Activated T-helper 2 cell treated with anti-CD3 and anti-CD28 coated beads, Interferon-gamma antibody, Interleukin-2, Interleukin-4, amounts not matched to agents 10 μg/mL and 5 μg/mL and 100 μg/mL, durations not matched to agents 14 hours and 24 hours and 36 hours (primary cell): ENCODE measurements at places on chromosomes 11 and 22. TPM values are rescaled to one million over a fixed set of nuclear protein-coding genes. Genes with fewer than 3 reads are reported as not detected.

GRCh38 chr22:44291265-44291664 lies 21.5 kb downstream of the SHISAL1 start:
- H3K27ac ChIP-seq = no peak overlapping the region
- no peak for DNase-seq
- no peaks in the 10 kb centered on the region for H3K36me3 ChIP-seq

GRCh38 chr22:42007922-42008321 lies 9.3 kb downstream of the WBP2NL start:
- no peak for DNase-seq
- H3K27ac ChIP-seq = no peak overlapping the region
- no peak overlapping the region for H3K4me3 ChIP-seq
- peaks cover 2% of the 10 kb centered on the region for H3K27me3 ChIP-seq
- peaks cover 3% of the 10 kb centered on the region for H3K36me3 ChIP-seq

DNA sequence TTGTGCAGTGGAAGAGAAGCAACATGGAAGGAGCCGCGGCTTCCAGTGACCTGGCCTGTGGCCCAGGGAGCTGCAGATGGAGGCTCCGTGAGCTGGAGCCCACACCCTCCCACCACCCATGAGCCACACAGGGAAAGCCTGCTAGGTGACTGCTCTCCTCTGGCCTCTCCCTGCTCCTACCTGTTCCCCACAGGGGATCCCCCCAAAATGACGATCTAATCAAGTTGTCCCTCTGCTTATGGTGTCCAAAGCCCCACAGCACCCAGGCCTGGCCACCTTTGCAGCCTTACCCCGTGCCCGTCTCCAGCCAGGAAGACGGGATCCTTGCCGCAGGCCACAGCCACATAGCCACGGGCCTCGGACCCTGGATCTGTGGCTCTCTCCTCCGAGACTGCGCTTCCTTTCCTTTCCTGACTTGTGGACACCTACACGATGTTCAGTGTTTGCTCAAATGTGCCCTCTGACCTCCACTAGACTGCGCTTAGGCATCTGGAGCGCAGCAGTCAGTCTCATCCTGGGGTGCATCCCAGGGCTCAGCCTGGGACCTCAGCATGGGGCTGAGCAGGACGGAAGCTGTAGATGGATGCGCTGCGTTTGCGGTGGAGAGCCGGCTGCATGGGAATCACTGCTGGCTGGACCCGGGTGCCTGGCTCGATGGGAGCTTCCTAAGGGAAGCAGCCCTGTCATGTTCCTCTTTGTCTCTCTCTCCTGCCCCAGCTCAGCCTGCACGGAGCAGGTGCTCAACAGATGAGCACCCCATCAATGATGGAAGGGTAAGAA lies 133.3 kb downstream of the ST3GAL4 start:
- DNase-seq = no peak
- no peaks in the 10 kb centered on the region for H3K4me1 ChIP-seq
- H3K27me3 ChIP-seq = no peaks in the 10 kb centered on the region
- no peak overlapping the region for H3K4me3 ChIP-seq
- H3K27ac ChIP-seq = no peak overlapping the region
- no peaks in the 10 kb centered on the region for H3K36me3 ChIP-seq

- H3K27ac ChIP-seq = peak overlapping the region; percentile 73
- H3K4me3 ChIP-seq = no peak overlapping the region
- no peak for DNase-seq
- H3K27me3 ChIP-seq = no peaks in the 10 kb centered on the region
- peaks cover 23% of the 10 kb centered on the region for H3K4me1 ChIP-seq
Measured at GRCh38 chr11:66329165-66329673, 7.0 kb downstream of the RIN1 start.

DNA sequence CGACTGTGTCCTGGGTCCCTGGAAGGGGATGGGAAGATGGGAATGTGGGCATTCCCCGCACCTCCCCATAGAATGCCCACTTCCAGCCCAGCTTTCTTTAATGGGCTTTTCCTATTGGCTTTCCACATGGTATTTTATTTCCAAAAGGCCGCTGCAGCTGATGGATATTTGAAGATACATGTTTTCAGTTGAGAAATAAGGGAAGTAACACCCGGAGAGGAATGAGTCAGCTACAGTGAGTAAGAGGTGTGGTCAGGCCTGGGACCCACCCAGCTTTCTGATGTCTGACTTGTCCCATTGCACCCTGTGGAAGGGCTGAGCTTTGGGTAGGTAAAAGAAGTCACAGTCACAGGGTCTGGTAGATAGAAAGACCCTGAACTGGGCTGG lies 476.9 kb downstream of the MIAT start:
- H3K36me3 ChIP-seq = no peaks in the 10 kb centered on the region
- no peak overlapping the region for H3K4me3 ChIP-seq

DNA sequence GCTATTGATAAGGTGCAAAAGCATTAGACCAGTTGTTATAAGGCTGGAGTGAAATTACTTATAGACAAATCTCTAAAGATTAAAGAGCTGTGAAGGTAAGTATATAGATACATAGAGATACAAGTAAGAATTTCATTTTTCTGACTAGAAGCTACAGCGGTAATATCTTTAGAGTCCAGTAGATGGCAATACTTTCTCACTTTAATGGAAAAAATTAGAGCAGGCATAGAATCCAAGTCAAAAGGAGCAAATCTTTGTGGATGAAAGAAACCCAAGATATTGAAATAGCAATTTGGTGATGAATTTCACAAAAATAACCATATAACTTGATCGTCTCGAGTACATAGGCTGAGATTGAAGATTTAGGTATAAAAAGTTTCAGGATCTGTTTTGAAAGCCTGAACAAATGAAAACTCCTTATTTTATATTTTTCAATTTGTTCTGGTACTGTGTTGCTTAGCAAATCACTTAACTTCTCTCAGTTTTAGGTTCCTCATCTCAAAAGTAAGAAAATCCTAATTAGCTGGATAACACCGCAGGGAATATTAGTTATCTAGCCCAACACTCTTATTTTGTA lies 81.9 kb downstream of the UVRAG start:
- H3K27me3 ChIP-seq = peaks cover 4% of the 10 kb centered on the region
- peaks cover 14% of the 10 kb centered on the region for H3K36me3 ChIP-seq
- no peak for DNase-seq
- no peak overlapping the region for H3K4me3 ChIP-seq
- peaks cover 25% of the 10 kb centered on the region for H3K4me1 ChIP-seq
- no peak overlapping the region for H3K27ac ChIP-seq

- H3K27me3 ChIP-seq = peaks cover 28% of the 10 kb centered on the region
- DNase-seq = no peak
- no peak overlapping the region for H3K4me3 ChIP-seq
- H3K27ac ChIP-seq = no peak overlapping the region
- H3K4me1 ChIP-seq = peaks cover 1% of the 10 kb centered on the region
Measured at GRCh38 chr22:45968003-45968650, 8.8 kb downstream of the WNT7B start.

- H3K27ac ChIP-seq = no peak overlapping the region
- H3K36me3 ChIP-seq = no peaks in the 10 kb centered on the region
- H3K4me3 ChIP-seq = no peak overlapping the region
- peaks cover 44% of the 10 kb centered on the region for H3K27me3 ChIP-seq
- DNase-seq = no peak
Measured at GRCh38 chr11:75244052-75244814, 3.7 kb downstream of the TPBGL start.

GRCh38 chr22:23500508-23501260 lies 79.4 kb downstream of the IGLL1 start:
- no peaks in the 10 kb centered on the region for H3K27me3 ChIP-seq
- no peak overlapping the region for H3K27ac ChIP-seq
- H3K4me1 ChIP-seq = peaks cover 5% of the 10 kb centered on the region
- DNase-seq = no peak
- no peak overlapping the region for H3K4me3 ChIP-seq

DNA sequence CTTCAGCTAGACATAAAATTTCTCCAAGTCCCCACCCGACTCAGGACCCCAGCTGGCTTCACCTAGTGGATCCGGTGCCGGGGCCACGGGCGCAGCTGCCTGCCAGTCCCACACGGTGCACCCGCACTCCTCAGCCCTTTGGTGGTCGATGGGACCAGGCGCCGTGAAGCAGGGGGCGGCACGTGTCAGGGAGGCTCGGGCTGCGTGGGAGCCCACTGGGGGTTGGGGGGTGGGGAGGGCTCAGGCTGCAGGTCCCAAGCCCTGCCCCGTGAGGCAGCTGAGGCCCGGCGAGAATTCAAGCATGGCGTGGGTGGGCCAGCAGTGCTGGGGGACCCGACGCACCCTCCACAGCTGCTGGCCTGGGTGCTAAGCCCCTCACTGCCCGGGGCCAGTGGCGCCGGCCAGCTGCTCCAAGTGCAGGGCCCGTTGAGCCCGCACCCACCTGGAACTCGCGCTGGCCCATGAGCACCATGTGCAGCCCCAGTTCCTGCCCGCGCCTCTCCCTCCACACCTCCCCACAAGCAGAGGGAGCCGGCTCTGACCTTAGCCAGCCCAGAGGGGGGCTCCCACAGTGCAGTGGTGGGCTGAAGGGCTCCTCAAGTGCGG lies 747.0 kb downstream of the FAM181B start:
- H3K4me1 ChIP-seq = peaks cover 8% of the 10 kb centered on the region
- H3K36me3 ChIP-seq = no peaks in the 10 kb centered on the region
- no peaks in the 10 kb centered on the region for H3K27me3 ChIP-seq
- DNase-seq = no peak

- no peak overlapping the region for H3K4me3 ChIP-seq
- no peaks in the 10 kb centered on the region for H3K27me3 ChIP-seq
- H3K27ac ChIP-seq = no peak overlapping the region
- H3K4me1 ChIP-seq = no peaks in the 10 kb centered on the region
- H3K36me3 ChIP-seq = no peaks in the 10 kb centered on the region
- DNase-seq = no peak
Measured at GRCh38 chr11:135008001-135008405, 596.0 kb upstream of the B3GAT1 start.

DNA sequence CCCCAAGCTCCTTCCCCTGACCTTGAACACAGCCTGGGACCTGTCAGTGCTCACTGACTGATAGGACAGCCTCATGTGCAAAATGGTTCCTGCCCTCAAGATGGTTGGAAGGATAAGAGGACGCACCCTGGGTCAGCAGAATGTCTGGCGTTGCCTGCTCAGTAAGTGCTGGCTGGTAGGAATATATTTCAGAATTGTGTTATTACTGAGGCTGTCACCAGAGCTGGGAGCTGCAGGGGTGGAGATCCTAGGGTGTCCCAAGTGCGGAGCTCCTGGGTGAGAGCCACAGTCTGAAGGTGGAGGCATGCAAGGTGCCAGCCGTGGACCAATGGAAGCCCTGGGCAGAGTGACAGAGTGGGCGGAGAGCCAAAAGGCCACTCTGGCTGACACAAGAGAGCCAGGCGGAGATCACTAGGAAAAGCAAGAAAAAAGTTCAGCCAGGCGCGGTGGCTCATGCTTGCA lies 1.0 kb upstream of the SEC14L4 start:
- H3K36me3 ChIP-seq = no peaks in the 10 kb centered on the region
- H3K27me3 ChIP-seq = peaks cover 20% of the 10 kb centered on the region
- H3K27ac ChIP-seq = no peak overlapping the region
- DNase-seq = no peak
- no peak overlapping the region for H3K4me3 ChIP-seq

DNA sequence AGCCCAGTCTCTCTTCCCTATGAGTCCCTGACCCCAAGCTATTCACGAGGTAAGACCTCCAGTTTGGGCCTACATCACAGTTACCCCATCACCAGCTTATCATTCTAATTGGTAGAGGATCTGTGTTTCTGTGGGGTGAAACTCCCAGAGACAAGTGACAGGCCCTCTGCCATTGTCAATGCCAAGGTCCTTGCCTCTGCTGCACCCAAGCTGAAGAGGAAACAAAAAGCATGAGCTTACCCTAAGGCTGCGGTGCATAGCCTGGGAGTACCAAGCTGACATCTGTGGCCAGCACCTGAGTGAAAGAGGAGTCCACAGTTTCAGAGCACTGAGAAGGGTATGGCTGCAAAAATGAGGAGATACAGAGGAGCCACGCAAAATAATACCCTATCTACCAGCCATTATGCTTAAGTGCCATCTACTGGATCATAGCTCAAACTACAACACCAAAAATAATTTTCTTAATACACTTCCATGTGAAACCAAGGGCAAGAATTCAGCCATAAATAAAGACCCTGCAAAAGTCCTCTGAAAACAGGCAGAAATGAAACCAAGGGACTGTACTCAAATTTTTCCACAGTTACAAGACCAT lies 62.3 kb upstream of the ANO5 start:
- no peak for DNase-seq
- no peaks in the 10 kb centered on the region for H3K4me1 ChIP-seq
- H3K36me3 ChIP-seq = no peaks in the 10 kb centered on the region

DNA sequence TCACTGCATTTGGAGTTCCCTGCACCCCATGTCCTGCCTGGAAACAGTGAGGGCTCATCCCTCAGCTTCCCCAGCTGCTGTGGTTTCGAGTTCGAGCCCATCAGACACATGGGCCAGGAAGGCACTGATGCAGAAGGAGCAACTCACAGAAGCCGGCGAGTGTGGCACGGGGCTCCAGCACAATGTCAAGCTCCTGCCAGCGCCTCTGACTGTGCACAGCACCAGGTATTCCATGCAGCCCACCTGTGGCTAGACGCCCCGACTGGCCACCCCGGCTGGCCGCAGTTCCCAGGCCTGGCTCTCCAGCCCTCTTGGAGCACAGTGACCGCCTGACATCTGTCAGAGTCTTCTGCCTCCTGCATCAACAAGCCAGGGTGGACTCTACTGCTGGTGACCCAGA lies 419.4 kb downstream of the SHANK2 start:
- DNase-seq = no peak
- H3K27me3 ChIP-seq = no peaks in the 10 kb centered on the region
- no peaks in the 10 kb centered on the region for H3K4me1 ChIP-seq
- no peak overlapping the region for H3K27ac ChIP-seq
- H3K4me3 ChIP-seq = no peak overlapping the region

DNA sequence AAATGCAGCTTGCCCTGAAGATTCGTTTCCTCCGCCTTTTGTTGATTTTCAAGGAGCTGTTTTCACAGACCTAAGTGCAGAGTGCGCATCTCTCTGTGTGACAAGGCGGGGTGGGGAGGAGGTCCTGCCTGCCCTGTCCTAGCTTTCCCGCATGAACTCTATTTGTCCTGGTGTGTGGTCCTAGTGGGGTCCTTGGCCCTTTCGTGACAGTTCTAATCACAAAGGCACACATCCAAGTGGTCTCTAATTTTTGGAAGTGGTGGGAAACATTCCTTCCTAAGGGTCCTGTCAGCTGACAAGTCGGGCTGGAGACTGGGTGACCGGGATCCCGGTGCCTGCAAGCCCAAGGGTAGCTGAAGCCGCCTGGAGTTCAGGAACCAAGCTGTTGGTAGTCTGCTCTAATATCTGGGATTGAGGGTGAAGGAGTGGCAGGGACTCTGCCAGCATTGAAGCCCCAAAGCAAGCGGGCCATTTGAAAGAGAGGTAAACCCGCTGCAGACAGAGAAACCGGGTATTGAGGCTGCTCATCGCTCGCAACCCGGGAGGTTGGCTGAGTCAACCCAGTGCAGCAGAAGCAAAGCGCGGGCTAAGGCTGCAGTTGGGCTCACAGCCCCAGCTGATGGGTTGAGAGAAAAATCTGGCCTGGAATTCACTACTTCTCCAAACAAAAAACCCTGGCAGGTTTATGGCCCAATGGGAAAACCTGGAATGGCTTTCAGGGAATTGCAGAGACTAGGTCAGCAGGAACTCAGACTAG lies 28.1 kb upstream of the FBXO3 start:
- H3K4me3 ChIP-seq = no peak overlapping the region
- H3K27me3 ChIP-seq = peaks cover 74% of the 10 kb centered on the region
- H3K27ac ChIP-seq = no peak overlapping the region
- peaks cover 2% of the 10 kb centered on the region for H3K4me1 ChIP-seq

The OR52K2 gene
- total RNA-seq = not detected in 2 replicates

The RAB30 gene
- total RNA-seq = 29.1 and 31.5 TPM in 2 replicates

The C11orf16 gene
- not detected in 2 replicates for total RNA-seq

The UPB1 gene
- 0.09 and 0.11 TPM in 2 replicates for total RNA-seq

The GSTT2B gene
- total RNA-seq = 0.46 and 0.66 TPM in 2 replicates

The RIN1 gene
- total RNA-seq = 1.5 and 1.6 TPM in 2 replicates

The CARD18 gene
- not detected in 2 replicates for total RNA-seq

The MS4A12 gene
- total RNA-seq = not detected in 2 replicates
